ENCODE measurements at places on chromosomes 7 and 10. TPM values are rescaled to one million over a fixed set of nuclear protein-coding genes. Genes with fewer than 3 reads are reported as not detected.

Gene CALHM3
- not detected for total RNA-seq

Gene PPP1R17
- not detected for total RNA-seq

Gene COL28A1
- total RNA-seq, result not detected

Gene SPDYE6
- not detected for total RNA-seq
